ENCODE measurements at places on chromosomes 5 and 9.

DNA sequence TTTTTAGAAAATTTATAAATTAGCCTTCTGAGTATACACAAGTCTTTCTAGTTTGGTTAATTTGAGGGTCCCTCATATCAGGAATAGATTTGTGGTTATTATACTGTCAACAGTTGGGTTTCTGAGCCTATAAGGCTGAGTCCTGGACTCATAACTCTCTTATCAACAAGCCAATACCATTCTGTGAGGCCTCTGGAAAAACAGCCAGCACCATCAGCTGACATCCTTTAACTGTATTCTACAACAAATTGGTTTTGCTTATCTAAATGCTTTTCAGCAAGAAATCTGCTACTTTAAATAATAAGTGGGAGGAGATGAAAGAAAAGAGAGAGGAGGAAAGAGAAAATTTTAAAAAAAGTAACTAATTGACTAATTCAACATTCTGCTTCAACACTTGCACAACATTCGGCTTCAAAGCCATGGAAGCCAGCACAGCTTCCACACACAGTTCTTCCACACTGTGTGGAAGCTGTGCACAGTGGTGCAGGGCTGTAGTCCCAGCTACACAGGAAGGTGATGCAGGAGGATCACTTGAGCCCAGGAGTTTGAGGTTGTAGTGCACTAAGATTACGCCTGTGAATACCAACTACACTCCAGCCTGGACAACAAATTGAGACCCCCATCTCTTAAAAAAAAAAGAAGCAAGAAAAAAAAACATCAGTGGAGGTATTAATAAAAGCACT is 84.5 kb downstream of the UBAP2 start:
- no peak for DNase-seq

GRCh38 chr5:176573564-176574296 is 24.6 kb downstream of the CDHR2 start:
- DNase-seq, result no peak

GRCh38 chr9:78932849-78933627 is 636.1 kb downstream of the PSAT1 start:
- DNase-seq, result no peak

GRCh38 chr9:114155995-114156656 is 789 bp downstream of the COL27A1 start:
- DNase-seq, result no peak

- DNase-seq, result no peak
Measured at GRCh38 chr9:112316258-112316943, 17.0 kb downstream of the PTBP3 start.

GRCh38 chr5:150644058-150644457 is 3.6 kb downstream of the SYNPO start:
- DNase-seq, result no peak

DNA sequence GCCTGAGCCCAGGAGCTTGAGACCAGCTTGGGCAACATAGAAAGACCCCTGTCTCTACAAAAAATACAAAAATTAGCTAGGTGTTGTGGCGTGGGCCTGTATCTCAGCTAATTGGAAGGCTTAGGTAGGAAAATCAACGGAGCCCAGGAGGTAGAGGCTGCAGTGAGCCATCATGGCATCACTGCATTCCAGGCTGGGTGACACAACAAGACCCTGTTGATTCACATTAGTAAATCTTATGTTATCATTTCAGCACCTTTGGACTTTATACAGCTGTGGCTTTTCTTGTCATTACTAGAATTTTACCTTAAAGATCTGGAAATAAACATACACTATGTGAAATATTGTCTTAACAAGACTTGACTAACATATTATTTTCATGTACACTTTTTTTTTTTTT is 185.0 kb downstream of the ZNF608 start:
- no peak for DNase-seq

GRCh38 chr9:104319685-104320084 is 184.4 kb upstream of the OR13F1 start:
- DNase-seq, result no peak

- DNase-seq, result no peak
Measured at GRCh38 chr5:149935431-149935901, 9.1 kb downstream of the PDE6A start.

- no peak for DNase-seq
Measured at GRCh38 chr9:82991671-82992070, 71.3 kb downstream of the RASEF start.

DNA sequence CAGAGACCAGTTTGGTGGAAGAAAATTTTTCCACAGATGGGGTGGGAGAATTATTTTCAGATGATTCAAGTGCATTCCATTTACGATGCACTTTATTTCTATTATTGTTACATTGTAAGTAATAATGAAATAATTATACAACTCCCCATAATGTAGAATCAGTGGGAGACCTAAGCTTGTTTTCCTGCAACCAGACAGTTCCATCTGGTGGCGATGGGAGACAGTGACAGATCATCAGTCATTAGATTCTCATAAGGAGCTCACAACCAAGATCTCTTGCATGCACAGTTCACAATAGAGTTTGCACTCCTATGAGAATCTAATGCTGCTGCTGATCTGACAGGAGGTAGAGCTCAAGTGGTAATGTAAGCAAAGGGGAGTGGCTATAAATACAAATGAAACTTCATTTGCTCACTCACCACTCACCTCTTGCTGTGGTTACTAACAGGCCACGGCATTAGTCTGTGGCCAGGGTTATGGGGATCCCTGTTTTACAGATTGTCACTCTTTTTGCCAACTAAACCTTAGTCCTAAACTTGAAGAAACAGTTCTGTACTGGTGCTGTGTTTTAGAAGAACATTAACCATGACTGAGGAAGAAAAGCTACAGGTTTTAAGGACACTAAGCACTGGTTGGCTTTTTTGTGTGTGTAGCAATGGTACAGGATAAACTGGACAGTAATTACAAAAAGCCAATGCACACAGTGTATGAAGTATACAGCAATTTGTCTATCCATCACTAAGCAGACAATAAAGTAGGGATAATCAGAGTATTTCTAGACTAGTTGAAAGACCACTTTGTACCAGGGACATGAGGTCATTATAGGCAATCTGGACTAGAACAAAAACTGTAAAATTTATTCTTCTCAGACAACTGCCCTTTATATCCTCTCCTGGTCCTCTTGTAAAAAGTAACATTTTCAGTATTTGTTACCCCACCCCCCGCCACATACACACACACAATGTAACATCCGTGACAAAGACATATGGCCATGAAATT is 9.9 kb downstream of the TMEM232 start:
- DNase-seq, result no peak

- no peak for DNase-seq
Measured at GRCh38 chr5:135455876-135456237, 3.7 kb upstream of the TIFAB start.

Data from NCI-H2081 treated with DMSO at 0.1 percent for 48 hours (cell line).